ENCODE measurements at places on chromosomes 13 and 19.

DNA sequence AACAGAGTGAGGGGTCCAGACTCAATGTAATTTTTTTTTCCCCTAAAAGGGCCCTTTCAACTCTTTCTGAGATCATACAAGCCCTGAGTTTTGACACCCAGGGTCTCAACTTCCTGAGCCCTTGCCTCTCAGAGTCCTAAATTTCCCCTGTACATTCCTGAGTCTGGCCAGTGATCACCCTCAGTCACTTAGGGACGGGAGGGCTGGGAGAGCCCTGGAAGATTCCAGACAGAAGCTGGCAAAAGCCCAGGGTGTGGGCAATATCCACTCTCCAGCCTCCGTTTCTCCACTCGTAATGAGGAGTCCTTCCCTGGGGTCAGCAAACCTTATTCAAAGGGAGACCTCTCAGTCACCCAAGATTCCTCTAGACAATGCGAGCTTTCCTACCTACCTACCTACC is 1.6 kb downstream of the PPP1R13L start:
- no peak for DNase-seq

GRCh38 chr13:110471833-110472162 is 89.7 kb downstream of the RAB20 start:
- no peak for DNase-seq

DNA sequence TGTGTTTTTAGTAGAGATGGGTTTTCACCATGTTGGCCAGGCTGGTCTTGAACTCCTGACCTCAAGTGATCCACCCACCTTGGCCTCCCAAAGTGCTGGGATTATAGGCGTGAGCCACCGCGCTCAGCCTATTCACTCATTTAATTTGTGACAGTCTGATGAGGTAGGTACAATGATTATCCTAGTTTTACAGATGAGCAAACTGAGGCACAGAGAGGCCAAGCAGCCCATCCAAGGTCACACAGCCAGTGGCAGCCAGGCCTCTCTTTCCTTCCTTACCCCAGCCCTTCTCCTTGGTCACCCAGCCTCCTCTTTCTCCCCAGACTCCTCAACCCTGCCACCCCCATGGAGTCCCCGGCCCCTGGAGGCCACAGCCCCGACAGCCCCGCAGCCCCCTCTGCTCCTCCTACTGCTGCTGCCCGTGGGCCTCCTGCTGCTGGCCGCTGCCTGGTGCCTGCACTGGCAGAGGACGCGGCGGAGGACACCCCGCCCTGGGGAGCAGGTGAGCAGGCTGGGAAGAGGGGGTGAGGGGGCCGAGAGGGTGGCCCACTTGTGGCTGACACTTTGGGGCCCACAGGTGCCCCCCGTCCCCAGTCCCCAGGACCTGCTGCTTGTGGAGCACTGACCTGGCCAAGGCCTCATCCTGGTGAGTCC is 6.1 kb downstream of the FLT3LG start:
- no peak for DNase-seq

DNA sequence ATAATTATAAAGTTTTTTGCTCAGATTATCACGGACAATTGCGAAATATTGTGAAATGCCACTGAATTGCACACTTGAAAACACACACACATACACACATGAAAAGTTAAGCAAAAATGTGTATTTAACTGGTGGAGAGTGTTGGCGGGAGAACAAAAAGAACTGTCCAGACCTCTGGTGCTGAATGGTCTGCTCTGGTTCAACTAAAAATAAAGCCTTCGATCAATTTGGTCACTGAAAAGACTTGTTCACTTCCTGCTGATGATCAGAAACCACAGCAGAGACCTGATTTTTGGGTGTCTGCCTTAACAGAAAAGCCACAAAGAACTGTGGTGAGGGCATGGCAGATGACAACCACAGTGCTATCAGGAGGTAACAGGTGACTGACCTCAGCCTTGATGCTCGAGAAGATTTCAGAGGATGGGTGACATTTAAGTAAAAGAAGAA is 4.0 kb upstream of the IGFL1 start:
- no peak for DNase-seq

DNA sequence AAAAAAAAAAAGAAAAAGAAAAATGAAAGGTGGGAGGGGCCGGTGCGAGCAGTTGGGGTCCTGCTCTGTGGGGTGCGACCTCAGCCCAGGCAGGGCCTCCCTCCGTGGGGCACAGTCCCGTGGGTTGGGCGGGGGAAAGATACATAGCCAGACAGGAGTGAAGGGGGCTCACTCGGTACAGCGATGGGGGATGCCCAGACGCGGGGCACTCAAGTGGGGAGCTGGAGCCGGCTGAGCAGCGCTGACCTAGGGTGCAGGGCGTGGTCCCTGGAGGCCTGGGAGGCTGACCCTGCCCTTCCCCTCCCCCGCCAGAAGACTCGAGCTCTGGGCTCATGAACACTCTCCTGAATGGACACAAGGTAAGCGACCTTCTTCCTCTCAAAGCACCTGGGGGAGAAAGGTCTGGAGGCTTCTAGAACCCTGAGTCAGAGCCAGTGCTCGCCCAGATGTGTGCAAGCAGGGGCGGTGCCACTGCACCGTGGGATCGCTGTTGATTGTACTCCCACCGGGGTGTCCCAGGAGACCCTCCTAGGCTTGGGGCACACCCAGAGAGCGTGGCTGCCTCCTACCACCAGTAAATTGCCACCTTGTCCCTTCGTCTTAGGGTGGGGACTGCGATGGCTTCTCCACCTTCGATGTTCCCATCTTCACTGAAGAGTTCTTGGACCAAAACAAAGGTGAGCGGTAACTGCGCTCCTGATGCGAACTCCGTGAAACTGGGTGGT is 3.4 kb downstream of the HMG20B start:
- no peak for DNase-seq

DNA sequence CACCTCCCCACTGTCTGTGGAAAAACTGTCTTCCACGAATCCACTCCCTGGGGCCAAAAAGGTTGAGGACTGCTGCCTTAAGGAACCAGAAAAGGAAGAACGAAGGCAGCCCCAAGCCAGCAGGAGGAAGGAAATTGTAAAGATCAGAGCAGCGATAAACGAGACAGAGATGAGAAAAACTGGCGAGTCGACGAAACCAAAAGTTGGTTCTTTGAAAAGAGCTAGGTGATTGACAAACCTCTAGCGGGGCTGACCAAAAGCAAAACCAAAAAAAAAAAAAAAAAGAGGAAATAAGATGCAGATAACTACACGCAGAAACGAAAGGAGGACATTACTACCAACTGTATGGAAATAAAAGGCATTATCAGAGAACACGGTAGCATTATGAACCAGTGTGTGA is 76.9 kb downstream of the GADD45B start:
- peak; percentile 74 for DNase-seq

DNA sequence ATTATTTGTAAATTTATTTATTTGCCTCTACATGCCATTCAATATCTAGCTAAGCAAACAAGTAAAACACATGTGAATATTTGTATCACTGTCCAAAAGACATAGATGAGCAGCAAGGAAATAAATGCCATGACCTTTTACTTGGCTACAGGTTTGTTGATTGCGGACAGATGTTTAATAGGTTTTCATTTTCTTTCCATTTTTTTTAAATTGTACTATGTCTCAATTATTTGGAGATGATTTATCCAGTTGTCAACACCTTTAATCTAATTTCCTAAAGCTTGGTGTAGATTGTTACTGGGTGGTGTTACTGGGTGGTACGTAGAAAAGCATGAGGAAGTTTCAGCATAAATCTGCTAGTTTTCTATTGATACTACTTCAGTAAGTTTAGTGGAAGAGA is 560.6 kb upstream of the SPRY2 start:
- no peak for DNase-seq

GRCh38 chr19:21047716-21048115 is 27.3 kb downstream of the ZNF430 start:
- no peak for DNase-seq

Data from activated CD8-positive, alpha-beta memory T cell treated with anti-CD3 and anti-CD28 coated beads for 24 hours (primary cell).